ENCODE measurements at places on chromosomes 3 and 15. TPM values are rescaled to one million over a fixed set of nuclear protein-coding genes. Genes with fewer than 3 reads are reported as not detected.

Gene SHC4
- total RNA-seq, result not detected

Gene ARIH1
- 19.7 TPM for total RNA-seq

Gene WDR93
- not detected for total RNA-seq

Gene SLC15A2
- not detected for total RNA-seq

Gene PRKCD
- 3.2 TPM for total RNA-seq

Gene MAN2A2
- total RNA-seq, result 9.5 TPM

Gene GNAT1
- total RNA-seq, result not detected

Gene FAH
- 44.8 TPM for total RNA-seq

Gene SLC9C1
- not detected for total RNA-seq

Gene CCR9
- not detected for total RNA-seq

Gene SRGAP3
- total RNA-seq, result 0.07 TPM

Gene PLOD2
- total RNA-seq, result 423 TPM

Gene HCLS1
- total RNA-seq, result not detected

Gene DYNC1LI1
- 50.6 TPM for total RNA-seq

Gene PROS1
- 5.4 TPM for total RNA-seq

Data from MG63 (cell line).